ENCODE measurements at places on chromosomes 2 and 18. TPM values are rescaled to one million over a fixed set of nuclear protein-coding genes. Genes with fewer than 3 reads are reported as not detected.
A peak's percentile ranks its signal among the peaks of the same experiment; 100 is the strongest.

DNA sequence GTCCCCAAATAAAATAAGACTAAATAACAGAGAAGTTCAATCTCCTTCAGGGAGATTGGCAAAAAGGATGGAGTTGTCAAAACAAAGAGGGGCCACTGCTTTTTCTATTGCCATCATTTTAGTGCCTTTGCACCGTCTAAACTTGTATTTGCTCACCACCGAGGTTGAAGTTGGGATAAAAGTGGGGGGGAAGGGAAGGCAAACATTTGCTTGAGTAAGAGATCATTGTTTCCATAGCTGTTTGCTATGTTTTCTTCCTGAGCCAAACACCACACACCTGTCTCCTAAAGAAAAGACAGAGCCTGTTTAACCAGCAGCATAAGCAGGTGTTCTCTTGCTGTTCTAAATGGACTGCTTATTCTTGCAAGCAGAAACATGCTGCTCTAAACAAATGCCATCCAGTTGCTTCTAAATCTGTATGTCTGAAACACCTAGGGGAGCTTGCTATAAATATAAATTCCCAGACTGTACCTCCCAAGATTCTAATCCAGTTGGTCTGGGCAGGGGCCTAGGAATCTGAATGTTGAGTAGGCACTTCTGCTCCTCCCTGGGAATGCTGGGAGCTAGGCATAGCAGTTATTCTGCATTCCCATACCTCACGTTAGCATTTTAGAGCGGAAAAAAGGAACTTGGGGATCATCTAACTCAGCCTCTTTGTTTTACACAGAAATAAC is 179.4 kb upstream of the ARL4C start:
- no peak overlapping the region for H3K4me3 ChIP-seq
- H3K4me1 ChIP-seq = peaks cover 5% of the 10 kb centered on the region
- DNase-seq = no peak
- H3K27me3 ChIP-seq = no peaks in the 10 kb centered on the region
- no peaks in the 10 kb centered on the region for H3K36me3 ChIP-seq

DNA sequence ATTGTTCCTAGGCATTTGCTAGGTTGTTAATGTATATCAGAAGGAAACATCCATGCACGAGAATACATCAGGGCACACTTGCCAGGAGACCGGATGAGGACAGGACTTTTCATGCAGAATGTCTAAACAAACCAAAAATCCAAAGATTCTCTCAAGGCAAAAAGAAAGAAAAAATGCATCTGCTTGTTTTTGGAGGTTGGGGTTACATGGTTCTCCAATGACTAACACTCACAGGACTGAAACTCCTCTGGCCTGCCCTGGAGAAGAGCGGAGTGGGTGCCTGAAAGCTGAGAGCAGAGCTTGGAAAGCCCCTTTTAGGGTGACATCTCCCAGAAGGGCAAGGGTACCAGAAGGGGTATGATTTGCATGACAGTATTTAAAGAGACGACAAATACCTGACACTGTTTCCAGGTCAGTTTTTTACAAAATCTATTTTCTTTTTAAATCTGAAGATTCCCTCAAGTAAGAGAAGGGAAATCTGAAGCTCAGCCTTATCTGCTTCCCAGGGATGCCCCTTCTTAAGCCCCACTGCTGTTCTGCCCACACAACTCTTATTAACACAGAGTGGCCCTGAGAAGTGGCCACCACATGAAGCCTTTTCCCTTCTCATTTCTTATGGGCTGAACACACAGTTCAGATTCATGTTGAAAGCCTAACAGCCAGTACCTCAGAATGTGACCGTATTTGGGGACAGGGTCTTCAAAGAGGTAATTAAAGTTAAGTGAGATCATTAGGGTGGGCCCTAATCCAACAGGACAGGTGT is 216.4 kb downstream of the STK39 start:
- no peak overlapping the region for H3K27ac ChIP-seq
- peaks cover 11% of the 10 kb centered on the region for H3K4me1 ChIP-seq
- peak; percentile 38 for DNase-seq
- H3K27me3 ChIP-seq = no peaks in the 10 kb centered on the region

GRCh38 chr2:5915881-5916310 is 223.7 kb downstream of the SOX11 start:
- peak; percentile 34 for DNase-seq
- no peak overlapping the region for H3K4me3 ChIP-seq
- no peaks in the 10 kb centered on the region for H3K36me3 ChIP-seq
- no peaks in the 10 kb centered on the region for H3K4me1 ChIP-seq
- peaks cover 2% of the 10 kb centered on the region for H3K27me3 ChIP-seq

- H3K4me1 ChIP-seq = peaks cover 2% of the 10 kb centered on the region
- DNase-seq = no peak
- no peaks in the 10 kb centered on the region for H3K36me3 ChIP-seq
- no peaks in the 10 kb centered on the region for H3K27me3 ChIP-seq
- no peak overlapping the region for H3K27ac ChIP-seq
Measured at GRCh38 chr18:45168866-45169600, 446.2 kb upstream of the SLC14A2 start.

TRPM8 gene
- not detected for total RNA-seq

GRCh38 chr2:102155703-102156515 is 13.4 kb downstream of the IL1R1 start:
- no peak overlapping the region for H3K27ac ChIP-seq
- no peaks in the 10 kb centered on the region for H3K4me1 ChIP-seq
- H3K27me3 ChIP-seq = no peaks in the 10 kb centered on the region
- DNase-seq = no peak
- no peak overlapping the region for H3K4me3 ChIP-seq

- H3K27ac ChIP-seq = no peak overlapping the region
- no peaks in the 10 kb centered on the region for H3K27me3 ChIP-seq
- H3K4me3 ChIP-seq = no peak overlapping the region
- no peak for DNase-seq
- H3K36me3 ChIP-seq = no peaks in the 10 kb centered on the region
Measured at GRCh38 chr18:58148954-58149471, 105.0 kb downstream of the NEDD4L start.

DNA sequence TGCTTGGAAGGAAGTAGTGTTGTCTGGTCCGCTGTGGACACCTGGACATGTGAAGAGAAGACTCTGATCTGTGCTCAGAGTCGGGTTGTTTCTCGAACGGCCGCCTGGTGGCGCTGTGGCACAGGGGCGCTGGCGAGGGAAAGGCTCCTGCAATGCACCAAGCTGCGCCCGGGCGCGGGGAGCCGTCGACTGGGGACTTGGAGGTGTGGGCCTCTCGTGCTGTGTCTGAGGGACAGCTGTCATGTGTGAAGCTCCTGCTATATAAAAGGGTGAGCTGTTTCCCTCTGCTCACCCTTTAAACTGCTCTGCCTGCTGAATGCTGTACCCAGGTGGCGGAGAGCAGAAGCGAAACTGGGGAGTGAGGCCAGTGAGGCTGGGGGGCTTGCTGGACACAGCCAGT is 44.0 kb downstream of the GNAL start:
- no peaks in the 10 kb centered on the region for H3K4me1 ChIP-seq
- H3K4me3 ChIP-seq = no peak overlapping the region
- H3K27ac ChIP-seq = no peak overlapping the region
- H3K36me3 ChIP-seq = no peaks in the 10 kb centered on the region
- peak; percentile 80 for DNase-seq

- no peak for DNase-seq
- no peaks in the 10 kb centered on the region for H3K36me3 ChIP-seq
- H3K4me3 ChIP-seq = no peak overlapping the region
- peaks cover 2% of the 10 kb centered on the region for H3K27me3 ChIP-seq
- no peak overlapping the region for H3K27ac ChIP-seq
Measured at GRCh38 chr18:56538746-56539145, 99.6 kb downstream of the TXNL1 start.

- no peak for DNase-seq
- no peaks in the 10 kb centered on the region for H3K36me3 ChIP-seq
- no peak overlapping the region for H3K4me3 ChIP-seq
- H3K4me1 ChIP-seq = no peaks in the 10 kb centered on the region
Measured at GRCh38 chr2:235055891-235056516, 104.2 kb downstream of the SH3BP4 start.

UBR3 gene
- 14.0 TPM for total RNA-seq

PIEZO2 gene
- total RNA-seq = not detected

DNA sequence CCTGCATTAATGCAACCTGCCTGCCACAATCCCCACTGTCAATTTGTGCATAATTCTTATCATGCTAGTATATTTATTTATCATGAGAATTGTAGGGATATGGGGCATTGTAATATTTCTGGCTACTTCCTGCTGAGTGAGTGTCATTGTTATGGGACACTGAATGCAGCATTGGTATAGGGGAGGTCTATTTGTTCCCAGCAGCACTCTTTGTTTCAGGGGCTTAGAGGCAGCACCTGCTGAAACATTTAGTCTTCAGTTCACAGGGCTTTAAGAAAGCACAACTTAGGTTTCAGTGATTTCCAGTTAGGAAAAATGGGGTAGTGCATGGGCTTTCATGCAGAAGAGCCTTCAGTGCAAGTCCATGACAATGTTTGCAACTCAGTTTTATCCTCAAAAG is 23.6 kb downstream of the SULT1C3 start:
- H3K27ac ChIP-seq = no peak overlapping the region
- no peak overlapping the region for H3K4me3 ChIP-seq
- H3K36me3 ChIP-seq = no peaks in the 10 kb centered on the region
- H3K4me1 ChIP-seq = no peaks in the 10 kb centered on the region
- H3K27me3 ChIP-seq = peaks cover 6% of the 10 kb centered on the region

- H3K4me3 ChIP-seq = no peak overlapping the region
- H3K4me1 ChIP-seq = peaks cover 6% of the 10 kb centered on the region
- no peaks in the 10 kb centered on the region for H3K27me3 ChIP-seq
- no peaks in the 10 kb centered on the region for H3K36me3 ChIP-seq
- no peak for DNase-seq
Measured at GRCh38 chr2:127893033-127893432, 7.3 kb upstream of the AMMECR1L start.

FAM210A gene
- 64.2 TPM for total RNA-seq

Measured in activated CD8-positive, alpha-beta T cell treated with anti-CD3 and anti-CD28 coated beads for 36 hours (primary cell).